Stimulated activated CD4-positive, alpha-beta T cell treated with anti-CD3 and anti-CD28 coated beads, Interleukin-1b, Interleukin-23, amount 100 ng/mL, for 1 hour (primary cell): ENCODE measurements at places on chromosomes 2 and 18.

- DNase-seq: no peak
These were observed 55.5 kb upstream of the EML6 start for GRCh38 chr2:54667726-54668650.

DNA sequence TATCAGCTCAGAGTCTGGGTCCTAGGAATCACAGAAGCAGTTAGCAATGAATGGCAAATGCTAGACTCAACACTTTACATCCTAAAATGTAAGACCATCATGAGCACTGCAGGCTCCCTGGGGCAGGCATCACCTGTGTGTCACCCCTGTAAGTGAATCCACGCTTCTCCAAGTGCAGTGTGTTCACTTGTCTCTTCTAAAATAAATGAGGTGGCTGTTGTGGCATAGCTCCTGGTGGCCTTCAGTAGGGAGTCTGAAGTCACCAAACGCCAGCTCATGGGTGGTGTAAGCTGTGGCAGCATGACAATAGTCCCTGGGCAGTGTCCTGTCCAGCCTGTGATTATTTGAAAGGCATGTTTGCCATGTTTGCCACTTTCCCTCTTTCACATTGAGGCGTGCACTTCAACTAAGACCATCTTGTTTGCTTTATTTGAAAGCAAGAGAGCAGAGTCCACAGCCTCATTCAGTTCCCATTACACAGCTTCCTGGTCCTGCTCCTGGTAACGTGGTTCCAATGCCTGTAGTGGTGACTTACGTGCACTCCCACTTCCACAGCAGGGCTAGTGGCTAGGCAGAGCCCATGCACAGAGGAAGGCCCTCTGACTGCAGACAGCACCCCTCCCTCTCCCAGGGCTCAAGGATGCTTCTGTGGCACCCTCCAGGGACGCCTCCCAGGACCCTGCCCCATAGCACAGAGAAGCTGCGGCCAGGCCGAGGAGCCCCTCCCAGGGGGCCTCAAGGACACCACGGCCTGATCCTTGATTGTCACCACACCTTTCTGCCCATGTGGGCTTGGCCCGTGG, 24.3 kb downstream of the COA5 start:
- no peak for DNase-seq

GRCh38 chr2:69387770-69388481, 899 bp upstream of the GFPT1 start:
- DNase-seq: no peak

DNA sequence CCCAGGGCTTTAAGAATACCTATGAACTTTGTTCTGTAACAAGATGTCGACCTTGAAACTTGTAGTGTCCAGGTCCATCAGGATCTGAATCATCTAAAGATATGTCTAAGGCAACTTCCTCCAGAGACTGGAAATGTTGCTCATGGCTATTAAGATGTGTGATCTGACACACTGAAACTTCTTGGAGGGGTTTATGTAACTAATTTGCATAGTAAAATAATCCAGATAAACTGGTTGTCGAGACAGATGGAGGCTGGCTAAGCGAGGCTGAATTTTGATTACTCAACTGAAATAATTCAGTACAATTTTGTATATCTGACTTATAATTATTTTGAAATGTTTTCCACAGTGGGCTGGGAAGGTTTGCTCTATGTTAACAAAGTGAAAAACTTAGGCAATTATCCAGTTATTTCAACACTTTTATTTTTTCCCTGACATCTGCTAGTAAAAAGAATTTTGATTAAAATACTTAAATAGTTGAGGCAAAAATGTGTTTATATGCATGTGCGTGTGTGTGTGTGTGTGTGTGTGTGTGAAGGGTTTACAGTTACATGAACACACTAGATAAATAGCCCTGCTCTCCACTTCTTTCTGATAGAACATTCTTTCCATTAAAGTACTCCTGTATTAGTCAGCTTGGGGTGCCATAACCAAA, 11.4 kb upstream of the MAP3K20 start:
- DNase-seq: no peak

DNA sequence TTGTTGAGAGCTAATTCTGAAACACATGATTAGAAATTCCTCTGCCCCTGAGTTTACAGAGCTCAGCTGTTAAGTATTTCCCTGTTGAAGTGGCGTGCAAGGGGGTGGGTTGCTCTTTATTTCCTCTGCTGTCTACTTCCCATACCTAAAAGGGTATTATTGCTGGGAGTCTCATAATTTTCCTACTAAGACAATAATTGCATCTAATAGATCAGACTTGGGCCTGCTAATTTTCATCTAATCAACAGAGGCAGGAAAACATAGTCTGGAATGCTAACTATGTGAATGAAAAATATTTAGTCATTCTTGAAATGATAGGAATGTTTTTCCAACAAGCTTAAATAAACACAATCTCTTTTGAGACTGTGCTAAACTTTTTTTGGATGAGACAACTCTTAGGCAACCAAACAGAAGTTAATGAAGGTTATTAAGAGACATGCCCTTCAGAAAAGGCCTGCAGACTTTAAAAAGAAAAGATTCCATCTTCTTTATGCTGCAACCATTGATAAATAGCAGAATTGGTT, 111.4 kb downstream of the FEZ2 start:
- DNase-seq: no peak

- DNase-seq: no peak
These were observed 88.3 kb upstream of the MBOAT2 start for GRCh38 chr2:9091811-9092210.

- DNase-seq: no peak
These were observed 1238.0 kb upstream of the NRXN1 start for GRCh38 chr2:52269696-52270485.

GRCh38 chr18:23617412-23618014, 31.2 kb upstream of the NPC1 start:
- DNase-seq: no peak

DNA sequence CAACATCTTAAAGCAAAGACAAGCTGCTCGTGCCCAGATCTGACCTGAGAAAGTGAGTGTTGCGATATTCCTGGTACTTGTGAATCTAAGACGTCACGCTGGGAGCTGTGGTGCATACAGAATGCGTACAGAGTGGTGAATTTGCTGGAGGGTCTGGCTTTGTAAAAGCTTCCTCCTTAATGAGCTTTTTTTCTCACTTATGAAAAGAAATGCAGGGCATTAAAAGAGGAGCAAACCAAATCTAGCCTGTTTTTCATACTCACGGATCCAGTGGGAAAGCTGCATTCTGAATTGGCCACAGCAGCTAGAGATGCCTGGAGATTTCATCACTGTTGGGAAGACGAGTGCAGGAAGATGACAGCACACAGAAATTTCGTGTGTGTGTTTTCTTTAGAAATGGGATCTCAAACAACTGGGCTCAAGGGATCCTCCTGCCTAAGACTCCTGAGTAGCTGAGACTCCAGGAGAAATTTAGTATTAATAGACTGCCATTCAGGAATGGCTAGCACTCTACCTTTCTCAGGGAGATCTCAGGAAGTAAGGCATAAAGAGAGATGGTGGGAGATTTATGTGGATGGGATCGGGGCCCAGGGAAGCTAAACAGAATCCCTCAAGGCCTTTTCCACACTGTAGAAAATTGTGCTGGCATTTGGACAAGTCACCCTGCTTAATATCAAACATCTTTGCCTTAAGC, 181.3 kb downstream of the ALPK2 start:
- no peak for DNase-seq

- DNase-seq: no peak
These were observed 60.6 kb downstream of the RNF144A start for GRCh38 chr2:6977786-6978185.

DNA sequence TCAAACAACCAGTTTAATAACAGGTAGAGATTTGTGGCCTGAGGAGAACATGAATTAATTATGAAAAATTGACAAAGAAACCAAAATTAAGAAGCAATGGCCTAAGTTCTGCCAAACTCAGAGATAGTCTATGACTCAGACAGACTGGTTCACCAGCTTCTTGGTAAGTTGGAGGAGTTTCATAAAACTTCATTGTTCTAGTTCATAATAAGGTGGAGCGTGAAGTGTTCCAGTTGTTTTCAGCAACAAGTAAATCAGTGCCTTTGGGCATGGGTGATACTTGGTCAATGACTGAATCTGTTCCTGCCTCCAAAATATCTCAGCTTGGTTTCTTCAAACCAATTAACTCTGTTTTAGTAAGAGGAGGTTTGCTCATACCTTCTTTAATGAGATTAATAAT, 40.0 kb downstream of the SLC40A1 start:
- no peak for DNase-seq

- no peak for DNase-seq
These were observed 4.3 kb downstream of the NTSR2 start for GRCh38 chr2:11665510-11666362.

DNA sequence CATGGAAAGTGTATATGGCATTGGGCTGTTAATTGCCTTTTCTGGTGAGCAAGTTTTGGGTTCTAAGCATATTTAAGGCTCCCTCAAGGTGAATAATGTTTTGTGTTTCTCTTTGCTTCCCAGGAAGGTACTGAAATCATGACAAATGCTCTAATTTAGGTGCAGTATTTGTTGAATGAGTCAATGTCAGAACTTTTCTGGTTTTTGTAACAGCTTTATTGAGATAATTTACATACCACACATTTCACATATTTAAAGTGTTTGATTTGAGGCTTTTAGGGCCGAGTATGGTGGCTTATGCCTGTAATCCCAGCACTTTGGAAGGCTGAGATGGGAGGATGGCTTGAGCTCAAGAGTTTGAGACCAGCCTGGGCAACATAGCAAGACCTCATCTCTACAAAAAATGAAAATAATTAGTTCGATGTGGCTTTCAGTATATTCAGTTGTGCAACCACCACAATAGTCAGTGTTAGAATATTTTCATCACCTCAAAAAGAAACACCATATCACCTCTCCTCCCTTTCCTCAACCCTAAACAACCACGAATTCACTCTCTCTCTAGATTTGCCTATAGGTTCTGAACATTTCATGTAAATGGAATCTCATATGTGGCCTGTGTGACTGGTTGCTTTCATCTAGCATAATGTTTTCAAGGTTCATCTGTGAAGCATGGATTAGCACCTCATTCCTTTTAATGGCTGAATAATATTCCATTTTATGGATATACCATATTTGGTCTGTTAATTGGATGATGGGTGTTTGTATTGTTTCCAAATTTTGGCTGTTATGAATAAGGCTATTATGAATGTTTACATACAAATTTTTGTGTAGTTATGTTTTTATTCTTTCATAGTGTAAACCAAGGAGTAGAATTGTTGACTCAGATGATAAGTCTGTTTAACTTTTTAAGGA, 54.9 kb downstream of the MGAT5 start:
- no peak for DNase-seq

DNA sequence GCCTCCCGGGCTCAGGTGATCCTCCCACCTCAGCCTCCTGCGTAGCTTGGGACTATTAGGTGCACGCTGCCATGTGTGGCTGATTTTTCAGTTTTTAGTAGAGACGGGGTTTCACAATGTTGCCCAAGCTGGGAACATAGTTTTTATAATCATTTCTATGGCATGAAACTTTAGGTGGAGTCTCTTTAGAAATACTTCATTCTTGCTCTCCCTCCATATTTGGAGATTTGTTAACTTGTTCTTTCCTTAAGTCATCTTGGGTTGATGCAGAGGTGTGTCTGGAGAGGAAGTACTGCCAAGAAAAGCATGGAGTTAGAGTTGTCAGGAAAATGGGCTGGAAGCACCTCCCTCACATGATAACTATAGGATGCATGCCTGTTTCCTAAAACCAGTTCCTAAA, 17.4 kb downstream of the ZNF532 start:
- DNase-seq: no peak

DNA sequence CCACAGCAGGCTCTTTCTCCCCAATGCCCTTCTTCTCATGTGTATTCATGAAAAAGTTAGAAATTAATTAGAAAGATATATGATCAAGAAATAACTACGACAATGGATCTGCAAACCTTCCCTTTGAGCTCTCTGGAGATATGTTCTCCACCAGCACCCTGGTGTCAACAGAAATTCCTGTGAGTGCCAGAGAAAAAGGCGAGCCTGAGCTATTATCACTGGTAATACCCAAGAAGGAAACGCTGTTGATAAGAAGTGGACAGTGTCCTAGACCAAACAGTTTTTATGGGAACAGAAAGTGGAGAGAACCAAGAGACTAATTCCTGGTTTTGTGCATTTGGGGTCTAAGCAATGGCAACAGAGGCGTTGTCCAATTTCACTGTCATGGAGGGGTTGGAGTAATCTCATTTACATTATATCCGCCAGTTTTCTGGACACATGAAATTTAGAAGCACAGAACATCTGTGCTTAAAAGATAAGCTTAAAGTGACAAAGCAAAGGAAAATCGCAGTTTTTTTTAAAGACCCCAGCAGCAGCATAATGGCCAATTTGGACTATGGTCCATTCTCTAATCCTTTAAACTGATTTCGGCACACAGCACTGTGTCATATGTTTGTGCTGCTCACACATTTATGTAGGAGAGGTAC, 47.2 kb upstream of the CDC42EP3 start:
- DNase-seq: no peak

DNA sequence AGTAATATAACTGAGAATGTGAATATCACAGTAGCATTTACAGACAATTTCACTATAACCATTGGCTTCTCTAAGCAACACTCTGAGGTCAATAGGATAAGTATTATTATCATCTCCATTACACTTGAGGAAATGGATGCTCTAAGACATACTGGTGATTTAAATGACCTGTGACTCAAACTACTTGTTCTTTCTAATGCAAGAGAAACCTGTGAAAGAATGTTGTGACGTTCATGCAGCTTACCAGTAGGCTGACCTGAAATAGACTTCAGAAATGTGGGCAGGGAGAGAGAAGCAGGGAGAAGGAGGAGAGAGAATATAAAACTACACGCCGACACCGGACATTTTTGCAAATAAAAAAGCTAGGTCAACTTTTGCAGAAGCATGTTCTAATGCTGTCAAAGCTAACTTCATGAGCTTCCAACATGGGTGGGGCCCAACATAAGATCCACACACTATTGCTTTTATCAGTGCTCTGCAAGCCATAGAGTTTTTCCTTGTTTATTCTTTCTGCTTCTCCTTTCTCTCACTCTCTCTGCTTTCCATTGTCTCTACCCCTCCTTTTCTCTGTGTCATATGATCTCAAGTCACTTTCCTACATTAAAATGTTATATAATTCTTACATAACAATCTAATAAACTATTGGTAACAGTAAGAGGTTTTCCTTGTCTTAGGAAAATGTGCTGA, 217.6 kb upstream of the FN1 start:
- DNase-seq: no peak

GRCh38 chr18:24227977-24228666, 89.3 kb downstream of the CABYR start:
- DNase-seq: no peak

- DNase-seq: no peak
These were observed 15.8 kb downstream of the C18orf63 start for GRCh38 chr18:74331404-74331803.

DNA sequence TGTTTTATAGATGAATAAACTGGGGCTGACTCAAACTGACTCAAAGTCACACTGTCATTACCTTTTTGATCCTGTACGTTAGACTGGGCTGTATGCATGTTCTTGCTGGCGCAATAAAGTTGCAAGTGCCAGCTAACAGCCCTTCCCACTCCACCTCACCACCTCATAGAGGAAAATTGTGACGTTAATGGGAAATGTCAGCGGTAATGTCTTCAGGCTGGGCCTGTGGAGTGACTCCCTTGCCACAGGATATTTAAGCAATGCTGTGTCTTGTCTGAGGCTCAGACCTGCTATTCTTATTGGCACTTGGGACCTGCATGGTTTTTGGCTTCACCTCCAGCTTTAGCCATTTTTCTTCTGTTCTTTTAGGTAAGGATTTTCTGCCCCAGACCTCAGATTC, 25.2 kb upstream of the CASP10 start:
- DNase-seq: no peak

- DNase-seq: no peak
These were observed 20.0 kb upstream of the LANCL1 start for GRCh38 chr2:210496512-210496911.

GRCh38 chr2:223225266-223225665, 173.3 kb downstream of the KCNE4 start:
- DNase-seq: no peak

GRCh38 chr2:109139002-109139401, 10.0 kb downstream of the SH3RF3 start:
- no peak for DNase-seq
